ENCODE measurements at places on chromosomes 11 and 22.

- no peak for DNase-seq
Measured at GRCh38 chr11:10550503-10551289, 9.7 kb upstream of the RNF141 start.

GRCh38 chr11:26626346-26626745, 54.3 kb upstream of the MUC15 start:
- DNase-seq, result no peak

- DNase-seq, result no peak
Measured at GRCh38 chr11:61919705-61920631, 2.6 kb upstream of the RAB3IL1 start.

GRCh38 chr11:72591785-72592502, 82.3 kb downstream of the PDE2A start:
- no peak for DNase-seq

DNA sequence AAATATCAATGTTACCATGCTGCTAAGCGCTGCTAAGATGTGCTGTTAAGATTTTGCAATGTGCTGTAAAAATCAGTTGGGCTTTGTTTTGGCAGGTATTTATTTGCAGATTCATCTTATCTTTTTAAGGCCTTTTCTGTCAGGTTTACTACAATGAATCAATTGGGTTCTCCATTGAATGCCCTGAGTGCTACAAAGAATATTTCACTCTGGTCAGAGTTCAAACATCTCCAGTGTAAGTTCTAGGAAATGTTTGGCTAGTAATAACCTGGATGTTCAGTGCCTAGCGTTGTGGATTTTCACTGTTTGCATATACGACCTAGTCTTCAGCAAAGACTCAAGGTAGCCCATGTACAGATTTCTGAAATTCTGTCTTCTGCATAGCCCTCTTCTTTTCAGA, 36.0 kb downstream of the RSF1 start:
- DNase-seq, result no peak

- DNase-seq, result no peak
Measured at GRCh38 chr11:112745973-112746372, 215.2 kb upstream of the NCAM1 start.

DNA sequence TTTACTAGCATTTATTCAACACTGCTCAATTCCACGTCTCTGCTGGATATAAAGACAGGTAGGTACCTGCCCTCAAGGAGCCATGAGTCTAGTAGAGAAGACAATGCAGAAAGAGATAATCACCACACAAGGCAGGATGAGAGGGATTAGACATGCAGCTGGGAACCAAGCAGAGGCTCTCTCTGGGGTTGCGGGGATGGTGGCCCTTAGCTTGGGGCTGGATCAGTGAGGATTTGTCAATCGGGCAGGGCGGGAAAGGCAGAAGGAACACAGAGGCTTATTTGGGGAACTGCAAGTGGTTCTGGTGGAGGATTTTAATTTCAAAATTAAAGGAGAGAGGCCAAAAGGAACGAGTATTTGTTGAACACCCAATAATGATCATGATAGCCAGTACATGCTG, 8.5 kb upstream of the DMC1 start:
- DNase-seq, result no peak

GRCh38 chr22:44261164-44261860, 51.4 kb downstream of the SHISAL1 start:
- no peak for DNase-seq

GRCh38 chr11:24661331-24661730, 164.5 kb downstream of the LUZP2 start:
- DNase-seq, result no peak

DNA sequence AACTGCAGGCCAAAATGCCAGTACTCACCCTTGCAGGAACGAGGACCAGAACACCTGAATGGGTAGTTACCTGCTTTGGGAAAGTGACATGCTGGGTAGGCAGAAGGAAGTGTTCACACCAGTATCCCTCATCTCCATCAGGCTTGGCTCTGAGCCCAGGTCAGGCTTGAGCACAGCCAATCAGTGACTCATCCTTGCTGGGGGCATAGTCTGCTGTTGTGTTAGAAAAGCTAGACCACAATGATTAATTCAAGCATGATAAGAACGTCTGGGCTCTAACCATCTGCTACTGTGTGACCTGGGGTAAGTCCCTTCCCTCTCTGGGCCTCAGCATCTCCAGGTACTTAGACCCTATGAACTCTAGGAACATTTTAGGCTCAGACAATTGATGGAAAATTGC, 450.4 kb downstream of the MIAT start:
- no peak for DNase-seq

- DNase-seq, result no peak
Measured at GRCh38 chr11:76648061-76648460, 22.5 kb downstream of the LRRC32 start.

DNA sequence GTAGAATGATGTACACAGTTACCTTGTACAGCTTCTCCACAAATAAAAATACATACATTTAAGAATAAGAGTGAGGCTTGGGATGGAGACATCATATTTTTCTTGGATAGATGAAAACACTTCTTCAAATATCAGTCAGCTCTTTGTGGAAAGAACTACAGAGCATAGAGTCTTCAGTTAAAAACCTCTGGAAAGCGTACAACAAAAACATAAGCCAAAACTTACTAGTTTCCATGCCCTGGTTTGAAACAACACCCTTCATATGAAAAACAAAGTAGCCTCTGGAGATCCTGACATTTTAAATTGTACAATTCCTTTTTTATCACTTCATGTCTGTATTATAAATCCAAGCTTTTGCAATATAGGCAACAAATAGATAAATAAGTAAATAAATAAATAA, 7.0 kb upstream of the CEP126 start:
- DNase-seq, result no peak

DNA sequence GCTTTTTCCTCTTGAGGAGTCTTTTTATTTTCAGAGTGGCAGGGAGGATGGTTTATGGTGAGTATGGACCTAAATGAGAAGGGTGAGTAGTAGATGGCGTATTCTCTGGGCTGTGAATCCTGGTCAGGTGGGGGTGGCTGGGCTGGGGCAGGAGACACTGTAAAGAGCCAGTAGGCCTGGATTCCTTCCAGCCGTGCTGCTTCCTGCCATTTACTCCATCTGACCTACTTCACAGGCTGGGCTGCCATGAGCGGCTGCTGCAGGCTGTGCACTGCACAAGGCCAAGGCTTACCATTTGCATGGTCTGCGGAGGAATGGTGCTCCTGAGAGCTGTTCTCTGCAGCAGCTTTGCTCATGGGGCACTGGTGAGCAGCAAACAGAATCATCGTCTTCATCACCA, 297.6 kb downstream of the KIRREL3 start:
- DNase-seq, result no peak

GRCh38 chr11:114274637-114275036, 21.6 kb upstream of the NNMT start:
- DNase-seq, result no peak

Measured in NCI-H774 (cell line).